Fibroblast of skin of right quadriceps (primary cell): ENCODE measurements at places on chromosomes 12 and 14.
A peak's percentile ranks its signal among the peaks of the same experiment; 100 is the strongest.

DNA sequence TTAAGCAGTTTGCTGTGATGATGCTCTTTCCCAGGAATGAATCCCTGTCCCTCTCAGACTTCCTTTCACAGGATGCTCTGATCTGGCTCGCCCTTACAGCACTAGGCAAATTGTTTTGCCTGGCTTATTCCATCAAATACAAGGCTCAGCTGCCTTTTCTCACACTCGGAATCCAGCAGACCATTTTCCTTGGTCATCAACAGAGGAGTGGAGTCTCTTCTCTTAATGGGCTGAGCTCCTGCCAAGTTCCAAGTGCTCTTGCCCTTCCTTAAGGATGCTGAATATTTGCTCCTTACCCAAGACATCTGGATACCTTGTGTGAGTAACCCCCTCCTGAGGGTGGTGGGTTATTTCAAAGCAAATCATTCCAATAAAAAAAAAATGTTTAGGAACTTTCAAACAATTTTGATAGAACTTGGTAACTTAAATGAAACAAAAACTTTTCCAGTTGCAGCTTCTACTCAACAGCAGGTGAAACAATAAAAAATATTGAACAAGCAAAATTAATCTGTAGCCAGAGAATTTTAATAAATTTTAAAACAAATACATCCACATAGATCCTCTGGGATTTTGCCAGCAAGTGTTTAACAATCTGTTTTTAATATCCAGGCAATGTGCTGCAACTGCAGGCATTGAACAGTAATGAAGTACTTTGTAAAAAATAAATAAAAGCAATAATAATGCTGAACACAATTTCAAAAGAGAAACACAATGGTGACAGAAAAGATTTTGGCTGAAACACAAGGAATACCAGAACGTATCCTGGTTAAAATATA, 264.0 kb upstream of the FAR2 start:
- DNase-seq, result peak; percentile 18

DNA sequence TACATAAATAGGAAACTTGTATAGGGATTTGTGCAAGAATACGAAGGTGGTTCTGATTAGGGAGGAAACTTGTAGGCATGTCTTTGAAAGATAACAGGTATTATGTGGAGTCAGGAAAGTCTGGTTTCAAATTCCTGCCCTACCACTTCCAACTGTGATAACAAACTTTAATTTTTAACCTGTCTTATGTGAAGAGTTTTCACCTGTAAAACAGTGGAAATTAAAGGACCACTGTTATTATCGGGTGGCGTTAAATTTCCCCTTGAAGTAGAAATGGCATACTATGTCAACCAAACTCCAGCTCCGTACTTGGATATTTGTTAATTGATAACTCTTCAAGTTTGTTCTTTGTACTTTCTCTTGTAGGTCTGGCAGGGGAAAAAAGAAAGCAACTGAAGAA, 6.1 kb downstream of the OR6C1 start:
- DNase-seq, result no peak

DNA sequence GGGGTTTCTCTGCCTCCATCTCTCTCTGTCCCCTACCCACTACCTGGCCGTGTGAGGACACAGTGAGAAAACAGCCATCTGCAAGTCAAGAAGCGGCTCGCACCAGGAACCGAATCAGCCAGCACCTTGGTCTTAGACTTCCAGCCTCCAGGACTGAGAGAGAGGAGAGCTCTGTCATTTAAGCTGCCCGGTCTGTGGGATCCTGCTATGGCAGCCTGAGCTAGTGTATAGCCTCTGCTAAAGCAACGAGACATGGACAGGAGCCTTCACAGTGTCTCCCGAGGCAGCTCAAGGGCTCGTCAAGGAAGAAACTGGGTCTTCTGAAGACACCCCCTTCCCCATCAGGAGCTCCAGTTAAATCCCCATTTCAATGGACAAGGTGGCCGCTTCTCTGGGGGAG, 185.5 kb downstream of the PIWIL1 start:
- DNase-seq, result no peak

DNA sequence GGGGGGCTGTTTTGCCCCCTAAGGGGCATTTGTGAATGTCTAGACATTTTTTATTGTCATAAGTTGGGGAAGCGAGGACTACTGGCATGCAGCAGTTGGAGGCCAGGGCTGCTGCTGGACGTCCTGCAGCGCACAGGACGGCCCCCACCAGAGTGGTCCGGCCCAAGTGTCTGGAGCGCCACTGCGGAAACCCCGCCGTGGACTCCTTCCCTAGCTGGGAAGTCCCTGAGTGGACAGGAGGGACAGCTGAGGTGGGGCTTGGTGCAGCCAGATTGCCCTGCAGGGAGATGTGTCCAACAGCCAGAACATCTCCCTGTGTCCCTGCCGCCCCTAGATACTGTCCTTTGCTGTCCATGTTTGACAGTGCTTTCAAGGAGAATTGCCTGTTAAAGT, 5.5 kb downstream of the CKB start:
- no peak for DNase-seq

DNA sequence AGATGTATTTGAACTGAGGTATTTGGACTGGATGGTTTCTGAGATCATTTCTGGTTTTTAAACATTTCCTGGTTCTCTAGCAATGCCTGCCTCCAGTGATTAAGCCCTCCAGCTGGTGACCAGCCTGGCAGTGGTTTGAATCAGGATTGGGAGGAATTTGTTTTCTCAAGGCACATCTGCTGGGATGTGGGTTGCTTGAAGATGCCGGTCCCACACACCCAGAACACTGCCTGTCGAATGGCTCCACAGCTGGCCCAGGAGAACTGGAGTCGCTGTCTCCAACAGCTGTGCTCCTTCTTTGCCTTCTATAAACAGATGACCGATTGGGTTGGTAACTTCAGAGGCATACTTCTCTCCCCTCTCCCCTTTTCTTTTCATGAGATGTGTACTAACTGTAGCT, 258.0 kb upstream of the DDHD1 start:
- DNase-seq, result peak; percentile 46

DNA sequence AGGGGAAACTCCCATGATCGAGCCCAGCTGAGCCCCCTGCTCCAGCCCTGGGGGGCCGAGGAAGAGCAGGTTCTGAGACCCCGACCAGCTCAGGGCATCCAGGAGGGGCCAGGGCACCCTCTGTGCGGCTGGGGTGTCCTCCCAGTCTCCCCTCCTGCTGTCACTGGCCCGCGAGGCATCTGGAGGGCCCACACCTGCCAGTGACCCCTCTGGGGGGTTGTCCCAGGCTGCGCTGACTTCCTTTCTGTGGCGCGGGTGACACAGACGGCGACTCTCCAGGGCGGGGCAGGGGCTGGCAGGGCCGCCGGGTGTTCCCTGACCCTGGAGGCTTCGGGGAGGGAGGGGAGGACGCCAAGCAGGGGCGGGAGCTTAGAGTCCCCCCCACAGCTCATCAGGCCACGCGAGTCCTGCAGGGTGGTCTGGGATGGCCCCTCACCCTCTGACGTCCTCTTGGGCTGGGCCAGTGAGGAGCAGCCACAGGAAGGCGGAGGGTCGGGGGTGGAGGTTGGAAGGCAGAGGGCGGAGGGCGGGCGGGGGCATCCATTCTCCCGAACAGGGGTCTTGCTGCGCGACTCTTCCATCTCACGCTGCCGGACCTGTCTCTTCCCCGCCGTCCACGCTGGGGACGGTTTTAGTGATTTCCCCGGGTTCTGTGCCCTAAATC, 38.6 kb upstream of the FBRSL1 start:
- DNase-seq, result no peak

GRCh38 chr12:4440187-4440941, 5.3 kb downstream of the FGF6 start:
- no peak for DNase-seq

DNA sequence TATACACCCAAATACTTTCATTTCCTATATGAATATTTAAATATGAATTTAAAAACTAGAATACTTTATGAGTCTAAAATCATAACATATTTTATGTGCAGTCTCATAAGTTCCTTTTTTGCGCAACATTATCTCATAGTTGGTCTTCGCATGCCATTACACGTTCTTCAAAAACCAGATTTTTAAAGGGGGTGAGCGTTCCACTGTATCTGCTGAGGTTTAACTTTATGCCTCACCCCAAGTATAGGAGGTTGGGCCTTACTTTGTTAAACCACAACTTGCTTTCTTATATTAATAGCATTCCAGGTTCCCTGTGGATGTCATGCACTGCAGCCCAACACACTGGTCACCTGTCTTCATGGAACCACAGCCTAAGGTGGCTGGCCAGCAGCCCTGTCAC, 118.6 kb downstream of the APAF1 start:
- no peak for DNase-seq

DNA sequence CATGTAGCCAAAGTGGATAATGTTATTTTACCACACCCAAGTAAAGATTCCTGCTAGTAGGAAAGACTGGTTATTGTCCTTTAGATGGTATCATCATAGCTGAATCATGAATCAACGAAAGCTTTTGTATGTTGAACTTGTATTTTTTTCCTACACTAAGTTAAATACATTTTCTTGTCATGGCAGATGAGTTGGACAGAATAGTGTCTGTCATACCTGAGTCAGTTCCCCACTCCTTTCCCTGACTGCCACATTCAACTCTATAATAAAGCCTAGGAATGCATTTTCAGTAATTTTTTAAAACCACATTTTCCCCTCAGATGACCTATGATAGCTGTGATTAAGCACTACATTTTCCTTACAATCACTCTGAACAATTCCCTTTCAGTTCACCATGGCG, 9.3 kb upstream of the PTHLH start:
- peak; percentile 70 for DNase-seq

DNA sequence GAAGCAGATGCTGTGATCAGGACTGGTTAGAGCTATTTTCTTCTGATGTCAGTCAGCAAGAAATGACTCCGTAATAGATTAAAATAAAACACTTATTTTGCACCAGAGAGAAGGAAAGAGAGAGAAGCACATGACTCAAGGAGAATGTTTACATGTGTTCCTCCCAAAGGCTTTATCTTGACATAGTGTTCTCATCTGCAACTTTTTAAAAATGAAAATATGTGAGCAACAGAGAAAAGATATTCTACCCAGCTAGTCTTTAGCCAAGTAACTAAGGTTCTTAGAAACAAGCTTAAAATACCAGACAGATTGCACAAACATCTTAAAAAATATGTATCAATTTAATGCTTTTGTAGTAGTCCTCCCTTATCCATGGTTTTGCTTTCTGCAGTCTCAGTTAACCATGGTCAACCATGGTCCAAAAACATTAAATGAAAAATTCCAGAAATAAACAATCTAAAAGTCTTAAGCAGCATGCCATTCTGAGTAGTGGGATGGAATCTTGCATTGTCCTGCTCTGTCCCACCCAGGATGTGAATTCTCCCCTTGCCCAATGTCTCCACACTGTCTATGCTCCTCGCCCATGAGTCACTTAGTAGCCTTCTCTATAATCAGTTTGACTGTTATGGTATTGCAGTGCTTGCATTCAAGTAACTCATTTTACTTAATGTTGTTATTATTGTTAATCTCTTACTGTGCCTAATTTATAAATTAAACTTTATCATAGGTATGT, 9.9 kb downstream of the SERPINA10 start:
- DNase-seq, result peak; percentile 15
